ENCODE measurements at places on chromosomes 12 and 14.

DNA sequence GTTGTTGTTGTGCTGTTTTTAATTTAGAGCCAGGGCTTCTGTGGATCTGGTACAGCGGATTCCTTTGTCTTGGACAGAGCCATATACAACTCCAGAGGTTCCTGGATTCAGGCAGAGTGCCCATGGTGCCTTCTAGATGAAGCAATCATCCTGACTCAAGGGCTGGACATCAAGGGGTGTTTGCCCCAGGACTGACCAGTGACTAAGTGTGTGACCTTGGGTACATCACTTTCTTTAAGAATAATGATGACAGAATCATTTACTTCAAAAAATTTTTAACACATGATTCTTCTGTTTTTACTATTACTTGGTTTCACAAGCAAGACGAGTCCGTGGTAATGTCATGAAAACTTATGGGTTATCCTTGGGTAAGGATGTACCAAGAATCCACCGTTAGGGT is 397.3 kb downstream of the ZFP36L1 start:
- DNase-seq, result no peak

GRCh38 chr12:104788840-104789271 is 169.2 kb downstream of the SLC41A2 start:
- no peak for DNase-seq

GRCh38 chr12:126182619-126183236 is 1117.5 kb downstream of the AACS start:
- no peak for DNase-seq

GRCh38 chr14:42174357-42174756 is 567.7 kb downstream of the LRFN5 start:
- DNase-seq, result no peak

- no peak for DNase-seq
Observed at GRCh38 chr12:112573141-112573540, 154.4 kb downstream of the PTPN11 start.

DNA sequence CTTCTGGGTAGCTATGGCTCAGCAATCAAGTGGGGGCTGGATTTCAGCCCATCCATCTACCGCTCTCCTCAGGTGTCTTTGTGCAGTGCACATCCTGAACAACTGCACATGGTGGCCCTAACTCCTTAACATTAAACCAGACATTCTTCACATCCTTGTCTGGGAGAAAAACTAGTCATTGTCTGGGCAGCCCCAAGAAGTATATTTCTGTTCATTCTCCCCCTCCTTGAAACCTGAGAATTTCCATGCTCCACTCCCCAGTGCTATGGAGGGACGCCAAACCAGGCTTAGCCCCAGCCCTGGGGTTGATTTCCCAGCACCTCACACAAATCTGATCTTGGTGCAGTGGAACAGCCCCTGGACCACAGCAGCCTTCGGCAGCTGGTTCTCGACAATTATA is 13.4 kb downstream of the MYL2 start:
- peak; percentile 33 for DNase-seq

Measured in A549 (cell line).